ENCODE measurements at places on chromosomes 6 and 20.

GRCh38 chr6:33412140-33413009 lies 1.6 kb downstream of the PHF1 start:
- no peak for DNase-seq

DNA sequence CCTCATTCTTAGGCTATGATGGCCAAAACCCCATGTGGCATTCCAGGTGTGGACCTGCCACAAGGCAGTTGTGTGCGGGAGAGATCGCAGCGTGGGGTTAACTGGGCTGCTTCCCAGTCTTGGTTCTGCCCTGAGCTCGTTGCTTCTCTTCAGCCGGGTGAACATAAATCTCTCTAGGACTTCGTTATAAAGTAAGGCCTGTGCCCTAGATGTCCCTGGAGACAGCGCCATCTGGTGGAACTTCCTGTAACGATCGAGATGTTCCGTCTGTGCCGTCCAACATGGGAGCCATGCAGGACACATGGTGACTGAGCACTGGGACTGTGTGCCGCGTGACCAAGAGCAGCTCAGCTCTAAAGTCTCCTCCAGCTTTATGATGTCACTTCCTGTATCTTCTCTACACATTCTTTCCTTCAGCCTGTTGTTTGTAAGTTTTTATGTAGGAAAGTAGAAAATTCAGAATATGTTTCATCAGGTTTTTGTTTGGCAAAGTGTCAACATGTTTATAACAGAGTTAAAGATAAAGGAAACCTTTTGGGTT lies 26.8 kb upstream of the RPP40 start:
- DNase-seq: peak; percentile 60

- DNase-seq: no peak
Observed at GRCh38 chr6:22363714-22364239, 66.9 kb upstream of the PRL start.

DNA sequence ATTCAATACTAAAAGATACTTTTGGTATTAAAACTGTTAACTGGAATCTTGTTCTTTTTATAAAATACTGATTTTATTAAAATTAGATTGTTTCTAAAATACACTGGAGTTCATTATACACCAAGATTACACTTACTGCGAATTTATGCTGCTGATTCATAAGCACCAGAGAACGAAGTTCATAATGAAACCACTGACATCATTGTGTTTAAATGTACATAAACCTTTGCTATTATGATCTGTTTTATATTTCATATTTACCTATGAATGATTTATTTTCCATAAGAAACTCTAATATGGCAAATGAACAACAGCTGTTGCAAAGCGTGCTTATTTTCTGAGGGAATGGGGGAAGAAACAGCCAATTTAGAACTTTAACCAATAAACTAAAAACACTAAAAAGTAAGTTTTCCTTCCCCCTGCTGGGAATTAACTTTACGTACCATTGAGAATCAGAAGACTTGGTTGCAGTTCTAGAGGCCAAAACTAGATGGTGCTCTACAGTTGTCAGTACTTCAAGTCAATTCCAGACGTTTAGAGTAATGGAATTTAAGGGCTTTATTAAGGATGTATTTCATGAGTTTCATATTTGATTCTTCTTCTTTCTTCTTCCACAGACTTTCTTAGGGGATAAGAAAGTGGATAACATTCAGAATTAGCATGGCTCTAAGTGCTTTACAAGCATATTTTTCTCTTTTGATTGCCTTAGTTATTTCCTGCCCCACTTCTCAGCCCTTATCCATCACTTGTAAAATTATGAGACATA lies 30.8 kb upstream of the COL19A1 start:
- DNase-seq: no peak

DNA sequence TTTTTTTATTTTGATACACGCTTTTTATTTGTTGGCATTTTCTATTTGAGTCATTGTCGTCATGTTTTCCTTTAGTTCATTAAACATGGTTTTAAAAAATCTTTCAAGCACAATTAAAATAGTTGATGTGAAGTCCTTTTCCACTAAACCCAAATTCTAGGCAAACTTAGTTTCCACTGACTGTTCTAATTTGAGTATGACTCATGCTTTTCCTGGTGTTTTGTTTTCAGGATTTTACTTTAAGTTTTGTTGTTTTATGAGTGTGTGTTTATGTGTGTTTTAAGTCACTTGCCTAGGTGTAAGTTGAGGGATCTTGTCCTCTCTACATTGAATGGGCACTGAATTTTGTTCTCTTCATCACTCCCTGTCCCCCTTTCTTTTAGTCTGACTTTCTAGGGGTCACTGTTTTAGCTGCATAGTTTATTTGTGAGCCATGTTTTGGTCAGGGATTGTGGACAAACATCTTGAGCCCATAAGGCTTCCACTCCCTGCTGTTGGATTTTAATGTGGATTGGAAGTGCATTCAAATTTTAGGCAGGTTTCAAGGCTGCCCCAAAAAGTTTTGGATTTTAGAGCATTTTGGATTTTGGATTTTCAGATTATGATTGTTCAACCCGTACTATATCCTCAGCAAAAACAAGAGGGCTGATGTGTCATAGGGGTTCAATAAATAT lies 94.8 kb downstream of the CDYL start:
- DNase-seq: no peak

DNA sequence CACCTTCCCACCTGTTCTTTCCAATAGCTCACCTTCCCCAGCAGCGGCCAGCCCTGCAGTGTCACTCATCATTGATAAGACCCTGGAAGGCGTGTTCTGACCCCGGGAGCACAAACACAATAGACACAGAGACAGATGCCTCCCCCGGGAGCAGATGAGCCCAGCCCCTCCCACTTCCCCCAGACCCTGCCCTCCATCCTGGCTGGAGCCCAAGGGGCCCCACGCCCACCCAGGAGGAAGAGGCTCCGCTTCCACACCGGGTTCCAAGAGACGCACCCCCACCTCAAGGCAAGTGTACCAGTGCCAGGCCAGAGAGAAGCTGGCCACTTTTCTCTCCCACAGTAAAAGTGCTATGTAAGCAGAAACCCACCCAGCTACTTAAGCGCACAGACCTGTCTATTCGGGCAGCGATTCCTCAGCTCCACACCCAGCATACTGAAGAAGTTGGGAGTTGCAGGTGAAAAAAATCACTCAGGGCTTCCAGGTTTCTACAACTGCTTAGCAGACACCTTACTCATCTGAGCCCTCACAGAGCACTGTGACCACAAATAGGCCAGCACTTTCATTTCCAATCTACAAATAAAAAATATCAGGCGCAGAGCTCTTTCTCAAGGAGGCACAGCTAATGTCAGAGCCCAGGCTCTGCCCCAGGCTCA lies 93.4 kb upstream of the NXT1 start:
- DNase-seq: no peak

DNA sequence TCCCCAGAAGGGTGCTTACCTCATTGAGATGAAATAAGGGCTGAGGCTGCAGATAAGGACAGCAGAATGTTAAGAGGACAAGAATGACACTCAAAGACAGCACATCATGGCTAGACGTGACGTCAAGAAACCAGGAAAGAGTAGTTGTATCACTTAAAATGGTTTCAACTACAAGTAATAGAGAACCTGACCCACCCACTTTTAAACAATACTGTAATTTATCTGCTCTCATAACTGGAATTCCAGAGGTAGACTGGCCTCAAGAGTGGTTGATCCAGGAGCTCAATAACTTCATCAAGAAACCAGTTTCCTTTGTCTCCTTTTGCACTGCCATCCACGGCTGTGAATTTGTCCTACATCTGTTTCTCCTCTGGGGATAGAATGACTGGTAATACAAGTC lies 187.1 kb downstream of the EYA4 start:
- DNase-seq: no peak

DNA sequence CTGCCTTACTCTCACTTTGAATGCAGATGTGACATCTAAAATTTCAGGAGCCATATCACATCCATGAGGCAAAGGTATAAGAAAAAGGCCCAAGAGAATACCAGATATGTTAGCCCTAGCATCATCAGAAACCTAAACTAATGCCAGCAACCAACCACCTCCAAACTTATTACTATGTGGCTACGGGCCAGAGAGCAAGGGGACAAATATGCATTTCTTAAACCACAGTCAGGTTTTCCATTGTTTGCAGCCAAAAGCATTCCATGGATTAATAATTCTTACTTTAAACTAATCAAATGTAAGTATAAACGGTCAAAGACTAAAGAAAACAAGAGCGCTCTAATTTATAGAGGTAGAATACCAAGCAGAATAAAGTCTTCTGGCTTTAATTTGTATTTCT lies 84.7 kb downstream of the TASP1 start:
- DNase-seq: no peak

GRCh38 chr6:42030585-42031506 lies 19.5 kb upstream of the TAF8 start:
- no peak for DNase-seq

DNA sequence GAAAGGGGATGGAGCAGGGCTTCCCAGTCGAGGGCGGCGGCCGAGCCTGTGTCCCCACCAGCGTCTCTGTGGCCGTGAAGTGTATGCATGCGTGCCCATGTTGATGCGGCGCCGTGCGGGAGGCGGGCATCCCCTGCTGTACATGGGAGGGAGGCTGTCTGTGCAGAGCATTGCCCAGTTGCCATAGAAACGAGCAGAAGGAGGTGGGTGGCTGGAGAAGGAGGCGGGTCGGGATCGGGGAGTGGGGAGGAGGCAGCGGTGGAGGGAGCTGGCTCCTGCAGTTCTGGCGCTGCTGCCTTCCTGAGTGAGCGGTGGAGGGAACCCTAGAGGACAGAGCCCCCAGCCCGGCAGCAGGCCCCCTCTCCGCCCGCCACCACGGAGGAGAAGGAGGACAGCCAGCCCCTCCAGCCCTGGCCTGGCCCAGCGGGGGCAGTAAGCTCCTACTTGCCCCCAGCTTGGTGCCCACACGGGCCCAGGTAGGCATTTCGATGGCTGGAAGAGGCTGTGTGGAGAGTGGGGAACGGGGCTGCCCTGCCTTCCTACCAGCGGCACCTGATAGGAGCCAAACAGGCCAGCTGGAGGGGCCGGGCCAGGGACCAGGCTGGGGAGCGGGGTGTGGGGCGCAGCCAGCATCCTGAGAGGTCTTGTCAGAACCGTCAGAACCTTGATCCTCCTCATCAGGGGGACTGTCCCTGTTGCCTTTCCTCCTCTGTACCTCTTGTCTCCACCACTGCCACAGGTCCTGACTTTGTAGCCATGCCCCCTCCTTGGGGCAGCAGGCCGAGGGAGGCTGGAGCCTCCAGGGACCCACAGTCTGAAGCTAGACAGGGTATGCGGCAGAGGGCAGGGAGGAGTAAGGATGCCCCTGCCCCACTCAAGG lies 41.3 kb downstream of the SPDEF start:
- DNase-seq: no peak

DNA sequence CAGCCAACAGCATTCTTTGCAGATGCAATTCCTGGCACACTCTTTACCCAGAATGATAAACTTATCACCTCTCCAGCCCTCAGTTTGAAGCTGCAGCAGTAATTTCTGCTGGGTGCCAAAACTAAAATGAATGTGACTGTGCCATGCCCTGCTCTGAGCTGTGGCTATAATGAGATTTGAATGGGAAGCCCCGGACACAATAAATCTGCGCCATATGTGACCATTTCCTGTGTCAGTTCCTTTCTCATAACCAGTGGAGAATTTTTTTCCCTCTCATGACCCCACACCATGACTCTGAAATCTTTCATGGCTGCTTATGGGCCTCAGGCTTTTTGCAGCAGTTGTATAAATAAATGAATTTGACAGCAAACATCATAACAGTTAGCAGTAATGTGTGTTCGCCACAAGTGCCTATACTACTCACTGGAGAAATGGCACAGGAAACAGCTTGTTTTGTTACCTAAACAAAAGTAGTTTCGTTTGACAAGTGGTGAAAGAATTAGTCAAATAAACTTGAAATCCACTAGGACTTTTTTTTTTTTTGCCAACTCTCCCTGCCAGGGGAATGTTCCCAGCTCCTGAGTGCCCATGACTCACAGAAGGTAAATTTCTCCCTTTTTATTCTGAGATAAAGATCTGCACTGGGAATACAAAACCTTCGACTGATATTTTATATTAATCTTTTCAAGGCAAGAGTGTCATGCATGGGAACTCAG lies 408.4 kb downstream of the PKHD1 start:
- DNase-seq: no peak

GRCh38 chr6:155221086-155221485 lies 42.7 kb upstream of the CLDN20 start:
- DNase-seq: no peak

DNA sequence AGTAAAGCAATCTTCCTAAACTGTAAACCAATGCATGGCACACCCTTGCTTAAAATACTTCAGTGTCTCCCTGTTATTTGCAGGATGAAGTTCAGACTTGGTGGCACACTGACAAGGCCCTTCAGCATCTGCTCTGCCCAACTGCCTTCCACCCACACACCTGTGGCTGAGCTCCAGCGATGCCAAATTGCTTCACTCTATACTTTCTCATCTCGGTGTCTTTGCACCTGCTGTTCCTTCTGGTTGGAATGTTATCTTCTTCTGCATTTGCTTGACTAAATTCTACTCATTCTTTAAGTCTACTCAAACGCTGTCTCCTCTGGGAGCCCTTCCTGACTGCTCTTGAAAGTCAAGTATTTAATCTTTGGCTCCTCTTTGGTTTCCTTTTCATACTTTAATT lies 100.1 kb upstream of the SUPT3H start:
- DNase-seq: no peak

GRCh38 chr6:165091121-165091785 lies 218.2 kb downstream of the C6orf118 start:
- DNase-seq: no peak

DNA sequence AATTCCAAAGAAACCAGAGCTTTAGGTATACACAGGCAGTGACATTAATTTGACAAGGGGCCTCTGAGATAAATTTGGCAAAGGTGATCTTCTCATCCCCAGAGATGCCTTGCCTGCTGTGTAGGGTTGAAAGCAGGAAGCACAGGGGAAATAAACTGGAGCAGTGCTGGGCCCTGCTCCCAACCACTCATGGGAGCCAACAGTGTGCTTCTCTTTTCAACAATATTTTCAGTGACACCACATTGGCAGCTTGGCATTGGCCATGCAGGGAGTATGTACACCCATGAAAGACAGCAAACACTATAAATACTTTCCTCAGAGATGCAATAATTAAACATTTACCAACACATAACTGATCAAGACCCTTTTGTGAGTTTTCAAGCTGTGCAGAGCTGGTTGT lies 90.7 kb upstream of the F13A1 start:
- no peak for DNase-seq

- no peak for DNase-seq
Observed at GRCh38 chr6:124703541-124703940, 258.7 kb upstream of the RNF217 start.

- no peak for DNase-seq
Observed at GRCh38 chr6:112243861-112244827, 10.2 kb downstream of the LAMA4 start.

DNA sequence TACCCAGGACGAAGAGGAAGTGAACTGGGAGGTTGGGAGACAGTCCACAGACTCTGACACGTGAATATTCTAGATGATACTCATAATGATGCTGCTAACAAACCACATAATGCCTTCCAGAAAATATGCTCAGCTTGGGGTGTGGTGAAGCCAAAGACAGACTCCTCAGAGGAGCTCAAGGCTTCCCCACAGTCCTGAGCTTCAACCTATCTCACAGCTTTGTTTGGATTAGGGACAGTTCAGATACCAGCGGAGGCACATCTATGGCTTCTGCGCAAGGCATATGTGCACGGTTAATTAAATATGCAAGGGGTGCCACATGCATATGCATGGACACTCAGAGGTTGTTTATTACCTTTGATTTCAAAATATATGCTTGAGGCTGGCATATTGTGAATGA lies 30.7 kb upstream of the MYLIP start:
- DNase-seq: no peak
